ENCODE measurements at places on chromosomes 1 and 21. TPM values are rescaled to one million over a fixed set of nuclear protein-coding genes. Genes with fewer than 3 reads are reported as not detected.

The PRR9 gene
- total RNA-seq, result not detected

The CFHR1 gene
- not detected for total RNA-seq

The OR2L5 gene
- not detected for total RNA-seq

The TTC34 gene
- 0.09 TPM for total RNA-seq

The PGLYRP4 gene
- total RNA-seq, result not detected

The ELF3 gene
- total RNA-seq, result 6.9 TPM

The ATP1A4 gene
- total RNA-seq, result 0.17 TPM

The HTR1D gene
- total RNA-seq, result 2.0 TPM

The GPR37L1 gene
- total RNA-seq, result 0.06 TPM

The SPRR2G gene
- not detected for total RNA-seq

The MSH4 gene
- total RNA-seq, result not detected

The OR10Z1 gene
- total RNA-seq, result not detected

The PLXNA2 gene
- total RNA-seq, result 2.3 TPM

The HSD3B1 gene
- not detected for total RNA-seq

The CDK18 gene
- 25.5 TPM for total RNA-seq
